ENCODE measurements at places on chromosomes 6 and 20. TPM values are rescaled to one million over a fixed set of nuclear protein-coding genes. Genes with fewer than 3 reads are reported as not detected.

Gene CST2
- not detected for total RNA-seq

DNA sequence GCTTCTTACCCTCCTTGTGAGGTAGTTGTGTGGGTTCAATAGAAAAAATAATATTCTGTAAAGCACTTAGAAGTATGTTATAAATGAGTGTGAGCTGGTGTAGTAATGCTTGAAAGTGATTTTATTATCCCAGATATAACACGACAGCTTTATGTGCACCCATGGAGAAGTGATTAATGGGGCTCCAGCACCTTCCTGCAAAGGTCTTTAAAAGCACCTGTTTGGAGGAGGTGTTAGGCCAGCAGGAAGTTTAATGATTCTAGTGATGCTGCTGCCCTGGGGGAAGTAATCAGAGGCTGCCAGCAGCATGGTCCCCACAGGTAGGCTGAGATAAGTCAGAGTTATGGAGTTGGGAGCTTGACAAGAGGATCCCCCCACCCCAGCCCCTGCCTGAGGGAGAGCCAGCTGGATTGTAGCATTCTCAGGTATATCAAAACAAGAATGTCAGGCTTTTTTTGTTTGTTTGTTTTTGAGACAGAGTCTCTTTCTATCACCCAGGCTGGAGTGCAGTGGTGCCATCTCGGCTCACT is 166.3 kb downstream of the PHACTR1 start:
- H3K4me3 ChIP-seq, result no peak overlapping the region
- H3K4me1 ChIP-seq, result no peaks in the 10 kb centered on the region
- H3K36me3 ChIP-seq, result no peaks in the 10 kb centered on the region

GRCh38 chr6:136024711-136025110 is 173.2 kb downstream of the PDE7B start:
- no peaks in the 10 kb centered on the region for H3K27me3 ChIP-seq
- no peak overlapping the region for H3K4me3 ChIP-seq
- H3K4me1 ChIP-seq, result no peaks in the 10 kb centered on the region
- H3K27ac ChIP-seq, result no peak overlapping the region
- no peaks in the 10 kb centered on the region for H3K36me3 ChIP-seq
- DNase-seq, result no peak

Gene OPN5
- total RNA-seq, result not detected

Gene FGD2
- total RNA-seq, result 6.8 TPM

DNA sequence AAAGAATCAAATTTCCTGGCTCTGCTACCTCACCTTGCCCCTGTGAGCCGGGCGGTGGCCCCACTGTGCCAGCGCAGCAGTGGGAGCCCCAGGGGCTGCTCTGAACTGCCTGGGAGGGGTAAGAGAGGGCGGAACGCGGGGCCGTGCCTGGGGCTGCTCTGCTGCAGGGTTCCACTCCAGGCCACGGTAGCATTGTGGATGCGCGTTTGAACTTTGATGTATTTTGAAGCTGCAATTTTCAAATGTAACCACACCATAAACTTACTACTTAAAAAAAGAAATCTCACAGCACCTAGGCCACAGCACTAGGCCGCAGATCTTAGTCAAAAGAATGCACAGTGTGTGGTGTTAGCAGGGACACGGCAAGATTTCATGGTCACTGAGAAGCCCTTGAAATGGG is 57.5 kb downstream of the PRDM1 start:
- peaks cover 35% of the 10 kb centered on the region for H3K4me1 ChIP-seq
- no peaks in the 10 kb centered on the region for H3K36me3 ChIP-seq
- no peaks in the 10 kb centered on the region for H3K27me3 ChIP-seq
- no peak overlapping the region for H3K4me3 ChIP-seq
- H3K27ac ChIP-seq, result no peak overlapping the region
- no peak for DNase-seq

Gene TMEM244
- total RNA-seq, result not detected

Gene ROS1
- total RNA-seq, result not detected

GRCh38 chr6:2737885-2738284 is 12.8 kb downstream of the MYLK4 start:
- no peaks in the 10 kb centered on the region for H3K4me1 ChIP-seq
- H3K27me3 ChIP-seq, result no peaks in the 10 kb centered on the region
- H3K27ac ChIP-seq, result no peak overlapping the region
- no peaks in the 10 kb centered on the region for H3K36me3 ChIP-seq
- no peak for DNase-seq

Gene TDRD6
- 0.11 TPM for total RNA-seq

- H3K4me3 ChIP-seq, result no peak overlapping the region
- no peak for DNase-seq
- H3K27me3 ChIP-seq, result no peaks in the 10 kb centered on the region
- H3K4me1 ChIP-seq, result no peaks in the 10 kb centered on the region
- peaks cover 8% of the 10 kb centered on the region for H3K36me3 ChIP-seq
Observed at GRCh38 chr6:63714091-63714490, 78.5 kb downstream of the PHF3 start.

Gene GNMT
- 2.6 TPM for total RNA-seq

Gene SCUBE3
- not detected for total RNA-seq
